ENCODE measurements at places on chromosomes 4 and X. TPM values are rescaled to one million over a fixed set of nuclear protein-coding genes. Genes with fewer than 3 reads are reported as not detected.

GRCh38 chrX:68801737-68802290, 27.0 kb upstream of the EFNB1 start:
- no peaks in the 10 kb centered on the region for H3K36me3 ChIP-seq
- no peaks in the 10 kb centered on the region for H3K4me1 ChIP-seq
- DNase-seq = no peak
- no peak overlapping the region for H3K4me3 ChIP-seq
- H3K27ac ChIP-seq = no peak overlapping the region

DNA sequence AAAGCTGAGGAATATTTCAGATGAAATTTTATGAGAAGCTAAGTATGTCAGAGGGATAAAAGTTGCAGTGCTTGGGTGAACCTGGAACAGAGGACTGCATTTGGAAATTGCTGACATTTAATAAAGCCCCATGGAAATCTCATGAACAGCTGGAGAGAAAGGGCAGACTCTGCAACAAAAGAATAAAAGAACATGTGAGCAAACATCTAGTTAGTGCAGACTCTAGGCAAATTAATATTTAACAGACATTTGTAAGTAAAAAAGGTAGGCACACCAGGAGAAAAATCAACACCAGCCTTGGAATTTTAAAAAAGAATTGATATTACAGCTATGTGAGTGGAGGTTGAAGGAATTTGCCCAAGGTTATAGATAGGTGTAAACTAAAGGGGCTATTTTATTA, 114.6 kb upstream of the PUDP start:
- H3K27ac ChIP-seq = no peak overlapping the region
- no peak for DNase-seq
- no peaks in the 10 kb centered on the region for H3K4me1 ChIP-seq

DNA sequence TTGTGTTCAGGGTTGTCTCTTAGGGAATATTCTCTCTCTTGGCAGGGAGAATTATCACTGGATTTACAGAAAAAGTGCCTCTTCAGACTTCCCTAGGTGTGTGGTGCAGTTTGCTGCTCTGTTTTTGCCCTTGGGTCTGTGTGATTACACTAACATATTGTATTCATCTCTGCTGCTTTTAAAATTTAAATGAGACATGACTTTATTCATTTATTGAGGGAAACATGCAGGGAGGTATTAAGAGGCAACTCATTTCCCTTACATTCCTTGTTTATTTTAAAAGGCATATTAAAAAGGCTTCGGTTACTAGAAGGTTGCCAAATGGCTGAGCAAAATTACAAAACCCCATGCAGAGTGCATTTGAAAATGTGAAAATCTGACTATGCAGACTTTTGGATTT, 135.1 kb upstream of the GEMIN8 start:
- DNase-seq = no peak
- H3K4me3 ChIP-seq = no peak overlapping the region

DNA sequence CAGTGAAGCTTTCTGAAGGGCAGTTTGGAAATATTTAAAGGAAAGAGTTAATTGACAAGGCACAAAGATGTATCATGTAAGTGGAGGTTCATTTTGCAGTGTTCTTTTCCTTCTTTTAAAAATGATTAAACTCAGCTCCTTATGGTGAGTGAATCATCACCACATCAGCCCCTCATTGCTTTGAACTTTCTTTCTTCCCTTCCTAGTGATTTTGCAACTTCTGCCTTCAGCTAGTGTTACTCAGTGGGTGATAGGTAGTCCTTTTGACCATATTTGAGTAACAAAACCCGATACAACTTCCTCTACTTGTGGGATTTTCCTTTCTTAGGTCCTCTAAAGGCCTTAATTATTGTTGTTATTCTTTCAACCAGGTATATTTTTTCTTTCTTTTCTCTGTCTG, 8.2 kb downstream of the ZCCHC4 start:
- H3K4me3 ChIP-seq = no peak overlapping the region
- no peaks in the 10 kb centered on the region for H3K36me3 ChIP-seq
- no peaks in the 10 kb centered on the region for H3K4me1 ChIP-seq
- H3K27me3 ChIP-seq = no peaks in the 10 kb centered on the region
- no peak for DNase-seq
- no peak overlapping the region for H3K27ac ChIP-seq

DNA sequence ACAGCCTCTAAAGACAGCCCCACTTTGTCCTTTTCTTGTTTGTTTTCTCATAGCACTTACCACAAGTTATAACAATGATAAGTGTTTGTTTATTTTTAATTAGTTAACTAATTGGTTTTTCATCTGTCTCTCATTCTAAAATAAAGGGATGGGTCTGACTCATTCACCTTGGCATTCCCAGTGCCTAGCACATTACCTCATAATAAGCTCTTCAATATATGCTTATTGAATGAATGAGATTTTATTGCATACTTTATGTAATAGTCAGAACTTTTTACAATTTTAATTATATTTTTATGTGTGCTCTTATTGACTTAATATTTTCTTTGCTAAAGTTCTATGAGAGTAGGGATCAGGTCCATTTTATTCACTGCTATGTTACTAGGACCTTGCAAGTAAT, 22.8 kb upstream of the PRKG2 start:
- H3K4me1 ChIP-seq = no peaks in the 10 kb centered on the region
- H3K27ac ChIP-seq = no peak overlapping the region
- H3K27me3 ChIP-seq = no peaks in the 10 kb centered on the region

Gene ASB5
- not detected for total RNA-seq

- no peaks in the 10 kb centered on the region for H3K27me3 ChIP-seq
- no peaks in the 10 kb centered on the region for H3K36me3 ChIP-seq
- no peak overlapping the region for H3K27ac ChIP-seq
- H3K4me1 ChIP-seq = no peaks in the 10 kb centered on the region
- H3K4me3 ChIP-seq = no peak overlapping the region
Measured at GRCh38 chr4:111943796-111944203, 201.5 kb upstream of the FAM241A start.

DNA sequence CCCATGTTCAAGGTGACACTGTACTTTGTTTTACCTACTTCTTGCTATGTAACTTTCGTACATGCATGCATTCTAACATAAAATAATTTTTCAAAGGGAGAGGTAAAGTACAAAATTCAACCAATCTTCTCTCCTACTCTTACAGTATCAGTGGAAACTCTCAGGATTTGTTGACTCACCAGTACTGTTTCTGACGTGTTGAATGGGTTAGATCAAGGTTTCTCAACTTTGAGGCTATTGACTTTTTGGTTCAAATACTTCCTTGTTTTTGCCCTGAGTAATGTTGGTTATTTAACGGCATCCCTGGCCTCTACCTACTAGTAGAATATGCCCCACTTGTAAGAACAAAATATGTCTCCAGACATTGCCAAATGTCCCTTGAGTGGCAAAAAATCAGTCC, 94.6 kb upstream of the SMAD1 start:
- no peaks in the 10 kb centered on the region for H3K4me1 ChIP-seq
- DNase-seq = no peak

GRCh38 chr4:86472377-86473019, 112.6 kb upstream of the MAPK10 start:
- H3K36me3 ChIP-seq = no peaks in the 10 kb centered on the region
- H3K27ac ChIP-seq = no peak overlapping the region
- no peaks in the 10 kb centered on the region for H3K4me1 ChIP-seq
- no peak for DNase-seq

- H3K27me3 ChIP-seq = no peaks in the 10 kb centered on the region
- no peak overlapping the region for H3K4me3 ChIP-seq
- H3K36me3 ChIP-seq = no peaks in the 10 kb centered on the region
- no peak for DNase-seq
- H3K4me1 ChIP-seq = no peaks in the 10 kb centered on the region
Measured at GRCh38 chrX:72685810-72686456, 28.2 kb downstream of the PHKA1 start.

GRCh38 chr4:132709056-132709455, 440.0 kb upstream of the PCDH10 start:
- no peaks in the 10 kb centered on the region for H3K27me3 ChIP-seq
- no peak overlapping the region for H3K27ac ChIP-seq
- DNase-seq = no peak
- H3K36me3 ChIP-seq = no peaks in the 10 kb centered on the region

Gene USP53
- 123 TPM for total RNA-seq

GRCh38 chrX:132615391-132616131, 126.7 kb upstream of the MBNL3 start:
- no peak overlapping the region for H3K27ac ChIP-seq
- peaks cover 60% of the 10 kb centered on the region for H3K27me3 ChIP-seq
- DNase-seq = no peak

DNA sequence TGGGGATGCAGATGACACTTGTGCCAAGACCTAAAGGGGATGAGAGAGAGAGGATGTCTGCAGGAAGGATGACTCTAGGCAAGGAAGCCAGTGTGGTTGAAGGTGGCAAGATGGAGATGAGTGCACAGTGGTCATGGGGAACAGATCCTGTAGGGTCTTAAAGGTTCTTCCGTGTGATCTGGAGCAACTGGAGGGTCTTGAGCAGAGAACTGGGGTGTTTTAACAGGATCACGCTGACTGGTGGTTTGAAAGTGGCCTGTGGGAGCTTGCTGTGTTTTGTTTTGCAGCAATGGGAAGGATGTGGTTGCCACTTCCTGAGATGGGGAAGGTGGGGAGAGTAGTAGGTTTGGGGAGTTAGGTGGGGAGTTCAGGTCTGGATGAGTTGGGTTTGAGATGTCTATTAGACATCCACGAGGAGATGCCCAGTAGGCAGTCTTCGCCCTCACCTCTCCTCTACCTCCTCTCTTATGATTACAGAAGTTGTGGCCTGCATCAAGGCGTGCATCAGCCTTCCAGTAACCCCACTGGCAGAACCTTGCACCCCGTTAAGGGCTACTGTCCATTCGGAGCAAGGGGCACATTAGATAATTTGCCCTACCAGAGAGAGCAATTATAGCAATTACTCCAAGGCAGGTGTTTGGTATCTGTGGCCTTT, 1.4 kb upstream of the STBD1 start:
- H3K36me3 ChIP-seq = no peaks in the 10 kb centered on the region
- H3K27me3 ChIP-seq = no peaks in the 10 kb centered on the region
- no peak overlapping the region for H3K27ac ChIP-seq
- DNase-seq = no peak

Measured in breast epithelium (tissue), 4 donors.